ENCODE measurements at places on chromosomes 3 and 15.

GRCh38 chr15:73049564-73050215, 2.6 kb upstream of the NEO1 start:
- DNase-seq: no peak

GRCh38 chr3:107514453-107514852, 8.3 kb upstream of the BBX start:
- no peak for DNase-seq

GRCh38 chr15:26831951-26832350, 34.9 kb upstream of the GABRA5 start:
- DNase-seq: no peak

DNA sequence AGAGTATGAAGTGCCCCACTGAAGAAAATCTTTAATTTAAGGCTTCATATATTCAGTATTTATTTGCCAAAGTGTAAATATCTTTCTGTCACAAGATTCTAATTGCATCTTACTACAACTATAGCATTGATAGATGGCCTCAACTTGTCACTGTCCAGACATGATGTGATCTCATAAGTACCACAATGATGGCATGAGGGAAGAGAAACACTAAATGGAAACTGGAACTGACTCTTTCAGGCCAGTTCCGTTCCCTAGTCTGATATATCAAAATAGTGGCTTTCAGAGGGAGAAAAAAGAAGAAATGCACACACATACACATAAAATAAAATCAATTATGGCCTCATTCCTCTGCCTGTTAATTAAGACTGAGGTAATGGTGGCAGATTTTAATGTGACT, 615.7 kb downstream of the TBL1XR1 start:
- DNase-seq: no peak

- DNase-seq: no peak
Measured at GRCh38 chr3:8443829-8444791, 57.5 kb upstream of the LMCD1 start.

DNA sequence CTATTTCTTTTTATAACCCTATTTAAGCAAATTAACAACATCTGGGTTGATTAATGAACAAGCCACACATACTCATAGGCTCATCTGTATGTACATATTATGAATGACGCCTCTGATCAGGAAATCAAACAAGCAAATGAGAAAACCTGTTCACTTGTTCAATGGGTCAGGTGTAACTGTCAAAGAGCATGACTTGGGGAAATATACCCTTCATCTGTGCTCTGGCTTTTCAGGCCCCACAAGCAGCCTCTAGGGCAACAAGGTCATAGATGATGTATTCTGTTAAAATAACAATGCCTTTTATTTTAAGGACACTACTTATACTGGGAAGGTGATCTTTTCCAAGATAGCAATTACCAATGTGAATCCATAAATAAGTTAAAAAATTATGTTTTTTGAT, 102.0 kb downstream of the RBMS3 start:
- no peak for DNase-seq

- DNase-seq: no peak
Measured at GRCh38 chr3:76585794-76586392, 454.0 kb upstream of the ROBO2 start.

- DNase-seq: no peak
Measured at GRCh38 chr3:143924522-143925285, 46.9 kb upstream of the DIPK2A start.

DNA sequence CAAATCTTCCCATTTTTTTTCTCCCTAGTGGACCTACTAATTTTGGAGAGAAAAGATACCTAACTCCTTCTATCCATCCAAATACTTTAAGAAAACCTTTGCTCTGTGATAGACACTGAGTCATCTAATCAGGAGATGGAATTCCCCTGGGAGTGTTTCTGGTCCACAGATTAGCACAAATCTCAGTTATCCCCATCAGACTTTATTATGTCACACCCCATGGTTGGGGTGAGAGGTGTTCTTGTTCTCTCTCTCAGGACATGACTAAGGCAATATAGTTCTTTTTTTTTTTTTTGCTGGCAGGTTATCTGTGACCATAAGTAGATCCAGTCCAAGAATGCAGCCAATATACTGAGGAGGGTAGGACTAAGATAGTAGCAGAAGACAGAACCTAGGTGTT, 15.8 kb downstream of the SLC9A9 start:
- no peak for DNase-seq

GRCh38 chr3:154323891-154324738, at the start of gene DHX36:
Gene DHX36, minus strand, starts transcription at chr3:154324487. Its CDS starts 71 bp downstream, at chr3:154324416.
- peak; percentile 91 for DNase-seq

DNA sequence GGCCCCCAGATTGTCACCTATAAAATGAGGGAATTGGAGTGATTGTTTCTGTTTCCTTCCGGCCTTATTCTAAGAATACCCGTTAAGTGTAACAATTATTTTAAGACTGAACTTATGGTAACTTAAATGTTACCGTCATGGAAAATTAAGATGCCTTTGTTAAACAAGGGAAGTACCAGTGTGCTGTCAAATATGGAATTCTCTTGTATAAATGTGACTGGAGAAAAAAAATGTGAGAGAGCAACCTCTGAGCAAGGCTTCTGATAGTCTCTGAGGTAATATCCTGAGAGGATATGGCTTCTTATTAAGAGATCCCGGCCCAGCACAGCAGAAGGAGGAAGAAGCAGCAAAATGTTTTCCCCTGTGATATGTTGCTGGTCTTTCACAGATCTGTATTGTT, 480.7 kb upstream of the ADAMTS9 start:
- DNase-seq: no peak

GRCh38 chr15:83365370-83365938, 81.0 kb upstream of the BNC1 start:
- peak; percentile 41 for DNase-seq

GRCh38 chr15:52649686-52650085, 29.5 kb downstream of the ATOSA start:
- no peak for DNase-seq

GRCh38 chr3:25027650-25028049, 400.4 kb upstream of the RARB start:
- no peak for DNase-seq

DNA sequence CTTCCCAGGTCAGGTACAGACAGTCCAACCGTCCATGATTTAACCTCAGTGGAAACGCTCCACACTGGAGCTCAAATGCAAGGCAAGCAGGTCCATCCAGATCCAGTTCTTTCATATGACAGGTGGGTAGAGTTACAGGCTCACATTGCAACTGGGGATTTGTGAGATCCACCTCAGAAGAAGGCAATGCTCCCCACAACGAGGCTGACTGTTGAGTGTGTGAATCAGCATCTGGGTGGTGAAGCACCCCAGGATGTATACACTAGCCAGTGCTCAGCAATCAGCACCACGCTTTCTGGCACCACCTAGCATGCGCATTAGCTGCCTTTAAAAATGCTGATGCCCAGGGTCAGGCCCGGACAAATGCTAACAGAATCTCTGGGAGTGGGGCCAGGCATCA, 343.5 kb upstream of the ICE2 start:
- no peak for DNase-seq

Data from activated naive CD8-positive, alpha-beta T cell treated with anti-CD3 and anti-CD28 coated beads, Interleukin-2, amount 10 ng/mL, durations not matched to agents 7 days and 5 days (primary cell).